NCI-H526 (cell line): ENCODE measurements at places on chromosomes 2 and 18.
A peak's percentile ranks its signal among the peaks of the same experiment; 100 is the strongest.

DNA sequence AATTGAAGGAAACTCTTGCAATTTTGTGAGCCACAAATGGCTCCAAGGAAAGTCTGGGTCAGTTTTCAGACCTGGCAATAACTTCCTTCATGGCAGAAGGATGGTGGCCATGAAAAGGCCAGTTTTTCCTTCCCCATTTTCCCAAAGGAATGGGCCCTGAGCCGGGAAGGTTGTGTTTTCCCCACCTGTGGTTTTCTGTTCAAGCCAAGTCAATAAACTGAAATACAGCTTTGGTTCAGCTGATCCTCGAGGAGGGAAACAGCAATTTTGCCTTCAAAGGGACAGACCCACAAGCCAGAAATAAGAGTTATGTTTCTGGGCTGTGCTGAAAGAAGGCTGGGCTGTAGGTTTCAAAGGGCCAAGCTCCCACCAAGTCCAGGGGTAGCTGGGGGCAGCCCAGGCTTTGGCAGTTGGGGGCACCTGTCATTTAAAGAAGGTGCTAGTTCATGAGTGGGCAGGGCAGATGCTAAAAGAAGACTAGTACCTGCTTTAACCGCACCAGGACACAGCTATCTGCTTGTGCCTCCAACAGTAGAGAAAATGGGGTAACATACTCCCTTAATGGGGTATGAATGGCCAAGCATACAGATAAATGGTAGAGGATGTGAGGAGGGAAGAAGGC, 97.0 kb downstream of the TTC32 start:
- DNase-seq: no peak

DNA sequence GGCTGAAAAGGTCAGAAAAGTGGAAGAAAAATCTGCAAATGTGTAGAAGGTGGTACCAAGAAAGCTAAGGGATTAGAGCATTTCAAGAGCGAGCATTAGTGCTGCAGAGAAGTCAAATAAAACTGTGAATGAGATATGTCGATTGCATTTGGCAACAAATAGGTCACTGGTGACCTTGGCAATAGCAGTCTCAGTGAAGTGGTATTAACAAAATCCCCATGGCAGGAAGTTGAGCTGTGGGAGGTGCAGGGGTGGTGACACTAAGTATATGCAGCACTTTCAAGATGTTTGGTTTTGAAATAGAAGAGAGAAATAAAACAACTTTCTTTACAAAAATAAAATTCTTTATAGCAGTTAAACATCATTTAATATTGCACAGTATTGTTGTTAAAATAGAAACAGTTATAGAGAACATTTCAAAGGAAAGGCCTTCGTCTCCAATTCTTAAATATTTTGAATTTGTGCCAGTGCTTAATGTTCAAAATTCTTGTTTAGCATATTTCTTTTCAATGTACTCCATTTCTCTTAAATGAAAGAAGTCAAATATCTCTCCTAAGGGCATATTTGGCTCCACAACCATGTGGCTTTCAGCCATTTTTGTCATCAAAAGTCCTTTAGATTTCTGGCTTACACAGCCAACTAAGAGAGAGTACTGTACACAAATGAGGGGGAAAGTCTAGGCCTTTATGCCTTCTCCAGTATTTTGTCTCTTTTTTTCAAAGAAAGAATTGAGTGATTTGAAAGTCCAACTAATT, 443.0 kb upstream of the MMADHC start:
- no peak for DNase-seq

DNA sequence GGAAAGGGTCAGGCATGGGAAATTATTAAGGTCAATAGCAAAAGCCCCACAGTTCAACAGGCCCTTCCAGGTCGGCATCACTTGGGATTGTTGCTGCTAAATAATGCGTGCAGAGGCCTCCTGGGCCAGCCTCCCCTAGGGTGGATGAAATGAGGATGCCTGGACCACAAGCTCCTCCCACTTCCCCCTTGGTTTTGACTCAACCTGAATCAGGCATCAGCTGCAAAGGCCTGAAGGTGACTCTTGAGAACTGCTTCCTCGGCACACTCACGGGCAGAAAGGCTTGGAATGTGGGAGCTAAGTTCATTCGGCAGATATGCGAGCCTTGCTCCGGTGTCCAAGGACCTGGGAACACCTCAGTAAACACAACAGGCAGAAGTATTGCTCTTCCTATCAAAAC, 69.3 kb downstream of the MBP start:
- DNase-seq: no peak

- DNase-seq: no peak
Observed at GRCh38 chr2:178530625-178531142, 50.4 kb downstream of the PLEKHA3 start.

DNA sequence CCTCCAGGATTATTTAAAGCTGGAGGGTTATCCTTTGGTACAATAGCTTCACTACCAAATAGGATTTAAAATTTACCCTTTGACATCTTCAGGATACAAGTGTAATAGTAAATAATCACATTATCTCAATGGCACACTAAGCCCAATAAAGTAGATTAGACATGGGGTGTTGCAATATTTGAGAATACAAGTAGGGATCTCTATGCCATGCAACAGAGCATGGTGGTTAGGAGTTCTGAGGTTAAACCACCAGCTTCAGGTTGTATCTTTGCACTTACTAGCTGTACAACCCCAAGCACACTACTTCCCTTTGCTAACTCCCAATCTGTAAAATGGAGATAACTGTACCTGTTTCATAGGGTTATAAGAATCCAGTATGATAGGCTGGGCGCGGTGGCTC, 6.2 kb downstream of the MBD2 start:
- DNase-seq: no peak

DNA sequence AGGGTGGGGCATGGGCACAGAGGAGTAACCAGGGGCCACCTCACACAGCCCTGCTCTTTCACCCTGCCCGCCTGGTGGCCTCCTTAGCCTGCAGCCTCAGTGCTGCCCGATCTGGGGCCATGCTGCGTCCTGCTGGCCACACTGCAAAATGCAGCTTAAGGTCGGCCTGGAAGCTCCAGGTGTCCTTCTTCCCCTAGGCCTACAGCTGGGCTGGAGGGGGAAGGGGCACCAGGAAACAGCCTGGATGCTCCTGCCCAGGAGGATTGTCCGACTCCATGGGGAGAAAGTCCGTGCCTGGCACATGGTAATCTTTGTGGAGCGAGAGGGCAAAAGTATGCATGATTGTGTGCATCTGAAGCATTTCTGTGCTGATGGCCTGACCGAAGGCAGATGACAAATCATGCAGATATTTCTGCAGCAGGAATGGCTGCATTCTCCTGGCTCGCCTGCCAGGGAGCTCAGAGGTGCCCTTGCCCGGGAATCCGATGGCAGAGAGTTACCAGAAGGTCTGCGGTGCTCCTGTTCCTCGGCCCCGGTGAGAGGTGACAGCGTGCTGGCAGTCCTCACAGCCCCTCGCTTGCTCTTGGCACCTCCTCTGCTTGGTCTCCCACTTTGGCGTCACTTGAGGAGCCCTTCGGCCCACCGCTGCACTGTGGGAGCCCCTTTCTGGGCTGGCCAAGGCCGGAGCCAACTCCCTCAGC, 12.8 kb upstream of the ALPP start:
- DNase-seq: peak; percentile 61

DNA sequence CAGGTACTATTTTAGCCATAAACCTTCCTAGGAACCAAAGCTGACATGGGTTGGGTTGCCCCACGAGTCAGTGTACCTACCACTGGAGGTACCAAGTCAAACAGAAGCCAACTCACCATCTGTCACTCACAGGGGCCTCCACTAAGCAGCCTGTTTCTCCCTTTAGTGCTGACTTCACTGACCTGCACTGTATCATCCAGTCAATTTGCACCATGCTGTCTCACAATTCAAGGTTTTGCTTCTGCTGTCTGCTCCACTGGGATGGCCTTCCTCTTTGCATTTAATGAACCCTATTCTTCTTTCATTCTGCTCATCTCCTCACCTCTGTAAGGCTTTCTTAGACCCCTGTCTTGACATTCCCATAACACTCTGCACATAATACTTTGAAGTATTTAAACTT, 47.2 kb downstream of the EIF2AK3 start:
- DNase-seq: no peak
